ENCODE measurements at places on chromosomes 2 and 18.

- DNase-seq = no peak
Measured at GRCh38 chr2:52429171-52429570, 1338.4 kb upstream of the CHAC2 start.

- no peak for DNase-seq
Measured at GRCh38 chr2:175441181-175441761, 259.8 kb upstream of the ATP5MC3 start.

DNA sequence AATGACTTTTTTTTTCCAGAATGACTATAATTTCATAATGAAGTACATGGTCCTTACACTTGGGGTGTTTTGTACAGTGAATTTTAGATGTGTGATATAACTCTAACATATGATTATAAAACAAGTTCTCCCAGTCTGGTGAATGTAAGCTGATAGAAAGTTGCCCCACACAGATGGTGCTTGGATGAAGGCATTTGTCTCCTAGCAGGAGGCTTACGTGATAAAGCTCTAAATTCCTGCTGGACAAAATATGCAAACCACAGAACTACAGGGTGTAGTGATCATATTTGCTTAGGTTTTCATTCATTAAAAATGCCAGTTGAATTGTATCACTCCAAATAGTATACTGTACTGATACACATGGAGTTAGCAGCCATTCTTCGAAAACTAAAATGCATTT lies 85.5 kb downstream of the DSC3 start:
- no peak for DNase-seq

DNA sequence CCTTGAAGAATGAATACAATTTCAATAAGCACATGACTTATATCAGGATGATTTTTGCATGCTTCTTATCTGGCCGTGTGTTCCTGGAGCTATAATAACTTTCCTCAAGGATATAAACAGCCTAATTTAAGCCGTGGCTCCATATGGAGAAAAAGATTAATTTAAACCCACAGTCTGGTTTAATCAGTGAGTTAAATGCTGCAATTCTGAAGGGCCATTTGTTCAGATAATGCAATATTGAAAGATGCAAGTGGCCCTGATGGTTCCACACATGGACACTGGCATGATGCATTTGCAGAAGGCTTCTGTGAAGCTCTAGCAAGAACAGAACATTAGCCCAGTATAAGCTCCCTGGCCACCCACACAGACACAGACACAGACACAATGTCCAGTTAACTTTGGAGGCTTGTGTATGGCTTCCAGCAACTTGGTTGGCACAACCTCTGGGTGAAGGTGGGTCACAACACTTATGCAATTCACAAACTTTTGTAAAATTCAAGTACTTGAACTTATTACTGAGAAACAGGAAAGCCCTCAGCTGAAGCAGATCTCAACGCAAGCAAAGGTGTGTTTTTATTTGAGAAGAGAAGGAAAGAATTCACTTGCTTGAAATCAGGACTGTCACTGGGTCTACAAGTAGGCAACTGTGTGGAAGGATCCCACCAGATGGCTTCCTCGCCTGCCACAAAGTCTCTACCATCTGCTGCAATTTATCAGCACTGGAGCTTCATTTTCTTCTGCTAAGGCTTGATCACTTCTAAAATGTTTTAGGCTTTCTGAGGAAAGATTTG lies 63.3 kb downstream of the MDH1 start:
- no peak for DNase-seq

DNA sequence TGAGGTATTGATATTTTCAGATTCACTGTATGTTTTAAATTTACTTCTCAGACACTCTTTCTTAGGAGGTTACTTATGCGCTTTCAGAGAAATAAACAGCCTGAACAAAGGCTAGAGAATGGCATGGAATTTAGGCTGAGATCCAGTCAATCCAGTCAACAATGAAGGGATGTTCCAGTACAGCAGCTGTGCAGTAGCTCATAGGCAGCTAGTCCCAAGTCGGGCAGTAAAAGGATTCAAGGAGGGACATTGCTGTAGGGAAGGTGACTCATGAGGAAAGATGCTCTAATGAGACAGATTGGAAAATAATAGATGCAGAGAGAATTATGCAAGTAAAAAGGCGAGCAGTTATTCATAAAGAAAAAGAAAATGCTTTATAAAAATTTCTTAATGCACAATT lies 397.9 kb upstream of the RGPD4 start:
- DNase-seq = no peak

DNA sequence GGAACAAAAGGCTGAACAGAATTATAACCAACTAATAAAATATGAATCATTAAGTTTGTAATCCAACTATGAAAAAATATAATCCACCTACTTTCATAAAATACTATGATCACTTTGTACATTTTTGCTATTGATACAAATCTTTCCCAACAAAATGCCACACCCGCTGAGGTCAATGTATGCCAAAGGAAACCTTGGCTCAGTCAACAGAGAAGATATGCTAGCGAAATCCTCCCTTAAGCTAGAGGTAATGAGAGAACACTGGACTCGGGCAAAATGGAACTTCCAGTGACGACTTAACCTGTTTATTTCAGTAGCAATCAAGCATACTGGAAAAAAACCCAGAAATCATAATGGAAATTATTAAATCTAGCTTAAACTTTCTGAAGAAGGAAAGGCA lies 81.5 kb downstream of the NOL10 start:
- DNase-seq = no peak

- DNase-seq = no peak
Measured at GRCh38 chr18:62226047-62226446, 39.0 kb downstream of the RELCH start.

DNA sequence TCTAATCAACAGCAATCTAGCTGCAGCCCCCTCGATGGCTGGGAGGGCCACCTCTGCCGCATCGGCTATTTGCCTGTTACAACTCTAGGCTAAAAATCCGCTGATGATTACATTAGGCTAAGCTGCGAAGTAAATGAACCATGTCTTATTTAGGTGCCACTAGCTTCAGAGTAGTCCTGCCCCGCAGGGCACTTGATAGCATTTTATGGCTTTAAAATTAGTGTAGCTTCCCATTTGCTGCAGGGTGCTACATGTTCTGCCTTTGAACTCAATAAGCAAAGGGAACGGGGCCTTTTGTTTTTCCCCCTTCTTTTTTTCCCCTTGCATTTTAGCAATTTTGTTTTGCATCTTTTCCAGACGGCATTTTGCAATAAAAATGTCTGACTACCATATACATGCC lies 270.2 kb downstream of the GBX2 start:
- DNase-seq = no peak

- no peak for DNase-seq
Measured at GRCh38 chr2:47226923-47227220, 71.8 kb upstream of the STPG4 start.

- peak; percentile 41 for DNase-seq
Measured at GRCh38 chr2:229715895-229716507, 1.6 kb upstream of the DNER start.

DNA sequence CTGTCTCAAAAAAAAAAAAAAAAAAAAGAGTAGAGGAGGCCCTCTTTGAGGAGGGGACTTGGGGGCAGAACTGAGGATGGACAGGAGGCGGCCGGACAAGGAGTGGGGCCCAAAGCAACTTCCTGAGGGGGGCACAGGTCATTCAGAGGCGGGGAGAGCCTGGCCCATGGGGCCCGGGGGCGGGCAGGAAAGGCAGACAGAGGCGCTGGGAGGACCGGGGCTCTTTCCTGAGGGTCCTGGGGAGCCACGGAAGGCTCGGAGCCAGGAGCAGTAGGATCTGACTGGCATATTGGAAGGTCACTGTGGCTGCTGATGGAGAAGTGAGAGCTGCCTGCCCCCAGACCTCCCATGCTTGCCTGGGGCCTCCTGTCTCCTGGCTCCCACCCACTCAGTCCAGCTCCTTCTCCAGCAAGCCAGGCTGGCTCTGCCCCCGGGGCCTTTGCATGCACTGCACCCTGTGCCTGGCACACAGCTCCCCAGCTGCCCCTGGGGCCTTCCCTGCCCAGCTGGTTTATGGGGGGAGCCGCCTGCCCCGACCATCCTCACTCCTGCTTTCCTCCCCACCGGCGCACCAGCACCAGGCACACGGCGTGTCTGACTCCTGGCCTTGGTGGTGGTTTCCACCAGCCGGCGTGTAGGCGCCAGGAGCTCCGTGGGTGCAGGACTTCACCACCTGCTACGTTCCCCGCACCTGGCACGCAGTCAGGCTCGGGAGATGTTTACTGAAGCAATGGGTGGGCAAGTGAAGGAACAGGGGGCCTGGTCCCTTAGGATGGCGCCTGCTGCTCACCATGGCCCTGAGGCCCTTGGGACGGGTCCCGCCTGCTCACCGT lies 5.6 kb downstream of the ESPNL start:
- DNase-seq = no peak

DNA sequence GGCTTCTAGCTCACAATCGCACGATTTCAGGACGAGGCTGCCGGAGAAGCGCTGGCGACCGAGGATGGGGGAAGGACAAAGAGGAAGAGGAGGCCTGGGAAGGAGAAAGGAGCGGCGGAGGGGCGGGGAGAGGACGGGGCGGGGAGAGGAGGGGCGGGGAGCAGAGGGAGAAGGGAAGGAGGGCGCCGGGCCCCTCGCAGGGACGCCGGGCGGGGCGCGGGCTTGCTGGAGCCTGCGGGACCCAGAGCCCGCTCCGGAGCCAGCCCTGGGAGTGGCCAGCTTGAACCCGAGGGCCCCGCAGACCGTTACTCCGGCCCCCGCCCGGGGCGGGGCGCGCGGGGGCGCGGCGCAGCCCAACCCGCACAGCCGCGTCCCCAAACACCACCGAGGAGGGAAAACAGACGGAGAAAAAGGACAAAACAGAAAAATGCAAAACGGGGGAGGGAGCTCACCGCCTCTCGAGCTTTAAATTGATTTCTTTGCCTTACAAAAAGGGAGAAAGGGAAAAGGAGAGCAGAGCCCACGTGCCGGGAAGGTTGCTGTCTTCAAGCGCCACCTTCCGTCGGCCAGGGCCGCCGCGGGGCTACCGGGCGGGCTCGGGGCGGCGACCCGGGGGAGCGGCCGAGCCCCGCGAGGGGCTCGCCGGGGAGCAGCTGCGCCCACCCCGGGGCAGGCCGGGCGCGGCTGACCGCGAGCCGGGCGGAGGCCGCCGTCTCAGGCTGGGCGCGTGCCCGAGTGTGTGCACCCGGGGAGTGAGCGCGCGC lies 781 bp upstream of the SOX11 start:
- no peak for DNase-seq

DNA sequence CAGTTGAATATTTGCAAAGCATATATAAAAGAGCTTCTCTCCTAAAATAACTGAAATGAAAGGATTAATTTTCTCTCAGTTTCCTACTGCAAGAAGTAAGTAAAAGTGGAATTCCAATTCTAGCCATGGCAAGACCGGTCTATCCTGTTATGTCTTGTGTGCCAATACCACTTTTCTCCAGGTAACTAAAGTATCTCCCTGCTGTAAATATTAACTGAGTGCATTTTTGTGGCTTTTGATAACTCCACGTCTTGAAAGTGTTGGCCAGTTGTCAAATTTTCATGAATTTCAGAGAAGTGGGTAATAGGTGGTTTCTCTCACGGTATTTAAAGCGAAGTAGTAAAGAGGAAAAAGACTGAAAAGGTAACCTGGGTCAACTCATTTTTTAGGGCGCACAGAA lies 225.9 kb downstream of the NEDD4L start:
- no peak for DNase-seq

- DNase-seq = no peak
Measured at GRCh38 chr2:166256896-166257295, 118.8 kb downstream of the SCN9A start.

- DNase-seq = no peak
Measured at GRCh38 chr2:192073878-192074277, 120.9 kb downstream of the TMEFF2 start.

GRCh38 chr18:1658908-1659566 lies 754.4 kb downstream of the ADCYAP1 start:
- no peak for DNase-seq

DNA sequence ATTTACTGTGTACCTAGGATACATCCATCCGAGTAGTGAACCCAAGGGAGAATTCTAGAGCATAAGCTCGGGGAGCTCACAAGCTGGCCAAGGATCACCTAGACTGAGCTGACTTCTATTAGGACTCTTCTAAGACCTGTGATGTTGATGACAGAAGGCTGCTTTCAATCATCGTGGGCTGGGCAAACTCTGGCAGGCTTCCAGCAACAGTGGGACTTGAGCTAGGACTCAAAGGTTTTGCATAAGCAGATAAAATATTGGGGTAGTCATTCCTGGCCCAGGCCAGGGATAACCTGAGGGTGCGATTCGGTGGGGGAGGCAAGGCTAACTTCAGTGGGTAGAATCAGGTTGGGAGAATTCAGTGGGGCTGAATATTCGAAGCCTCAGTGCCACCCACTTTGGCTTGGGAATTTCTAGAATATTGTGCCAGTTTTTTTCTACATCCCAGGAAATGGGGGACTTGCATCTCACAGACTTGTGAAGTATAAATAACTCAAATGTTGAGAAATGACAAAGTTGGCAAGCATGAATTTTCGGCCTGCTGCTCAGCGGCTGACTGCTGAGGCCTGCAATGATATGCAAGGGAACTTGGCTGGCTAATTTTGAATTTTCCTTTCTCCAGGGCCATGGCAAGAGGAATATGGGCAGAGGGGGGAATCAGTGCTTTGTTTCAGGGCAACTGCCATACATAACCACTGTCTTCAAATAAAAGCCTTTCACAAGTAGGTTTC lies 274.3 kb downstream of the PRKCE start:
- DNase-seq = no peak

- DNase-seq = no peak
Measured at GRCh38 chr2:207341804-207342203, 176.1 kb upstream of the KLF7 start.

DNA sequence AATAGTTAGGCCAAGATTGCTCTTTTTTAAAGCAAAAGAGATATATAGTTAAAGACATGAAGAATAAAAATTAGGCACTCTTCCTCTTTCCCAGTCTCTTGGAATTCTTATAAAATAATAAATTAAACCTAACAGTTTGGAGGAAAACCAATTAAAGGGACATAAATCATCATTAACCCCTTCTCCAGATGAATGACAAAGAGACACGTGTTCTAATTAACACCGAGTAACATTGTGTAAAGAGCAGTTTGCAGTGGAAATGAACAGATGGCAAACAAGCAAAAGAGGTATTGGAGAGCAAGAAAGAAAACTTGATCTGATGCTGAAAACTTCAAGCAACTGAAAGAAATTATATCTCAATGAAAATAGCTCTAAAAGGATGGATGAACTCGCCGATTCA lies 48.4 kb downstream of the BCL2 start:
- no peak for DNase-seq

DNA sequence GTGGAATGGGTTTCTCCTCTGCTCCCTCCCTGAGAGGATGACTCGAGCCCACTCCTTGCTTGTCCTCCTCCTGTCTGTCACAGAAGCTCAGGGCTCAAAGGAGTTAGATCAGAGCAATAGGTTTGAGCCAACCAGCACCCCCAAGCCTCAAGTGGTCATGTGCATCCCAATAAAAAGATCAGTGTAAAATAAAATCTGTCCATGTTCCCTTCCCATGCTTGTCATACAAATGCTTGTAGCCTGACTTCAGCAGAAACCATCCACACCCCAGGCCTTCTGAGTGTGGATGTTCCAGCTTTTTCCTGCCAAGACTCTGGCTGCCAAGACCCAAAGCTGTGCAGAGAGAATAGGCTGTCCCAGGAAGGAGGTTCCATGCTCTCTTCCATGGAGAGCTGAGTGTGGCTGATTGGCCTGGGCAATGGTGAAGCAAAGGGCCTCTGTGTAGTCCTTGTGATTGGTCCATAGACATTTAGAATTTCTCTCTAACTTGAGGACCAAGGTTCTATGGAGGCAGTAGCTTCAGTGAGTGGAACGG lies 67.4 kb downstream of the GYPC start:
- no peak for DNase-seq

GRCh38 chr2:237886685-237887481 lies 27.5 kb downstream of the RAMP1 start:
- no peak for DNase-seq

- no peak for DNase-seq
Measured at GRCh38 chr18:58960946-58961722, 96.5 kb downstream of the ZNF532 start.

Data from germinal center (tissue), 1 donor.